ENCODE measurements at places on chromosomes 2 and 18.

DNA sequence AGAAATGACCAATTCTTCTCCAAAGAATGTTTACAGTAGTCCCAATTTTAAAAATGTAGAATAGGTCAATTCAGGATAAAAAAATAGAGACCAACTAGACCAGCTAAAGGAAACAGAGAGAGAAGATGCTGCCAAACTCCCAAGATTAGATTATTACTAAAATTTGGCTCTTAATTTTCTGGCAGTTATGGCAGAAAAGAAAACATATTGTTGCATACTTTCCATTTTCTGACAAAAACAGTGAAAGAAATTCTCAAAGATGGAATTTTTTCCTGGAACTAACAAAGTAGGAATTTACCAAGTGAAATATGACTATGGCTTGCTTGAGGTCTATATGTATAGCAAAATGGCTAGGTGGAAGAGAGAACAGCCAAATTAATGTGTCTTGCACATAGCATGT, 138.3 kb upstream of the STK17B start:
- DNase-seq, result no peak

DNA sequence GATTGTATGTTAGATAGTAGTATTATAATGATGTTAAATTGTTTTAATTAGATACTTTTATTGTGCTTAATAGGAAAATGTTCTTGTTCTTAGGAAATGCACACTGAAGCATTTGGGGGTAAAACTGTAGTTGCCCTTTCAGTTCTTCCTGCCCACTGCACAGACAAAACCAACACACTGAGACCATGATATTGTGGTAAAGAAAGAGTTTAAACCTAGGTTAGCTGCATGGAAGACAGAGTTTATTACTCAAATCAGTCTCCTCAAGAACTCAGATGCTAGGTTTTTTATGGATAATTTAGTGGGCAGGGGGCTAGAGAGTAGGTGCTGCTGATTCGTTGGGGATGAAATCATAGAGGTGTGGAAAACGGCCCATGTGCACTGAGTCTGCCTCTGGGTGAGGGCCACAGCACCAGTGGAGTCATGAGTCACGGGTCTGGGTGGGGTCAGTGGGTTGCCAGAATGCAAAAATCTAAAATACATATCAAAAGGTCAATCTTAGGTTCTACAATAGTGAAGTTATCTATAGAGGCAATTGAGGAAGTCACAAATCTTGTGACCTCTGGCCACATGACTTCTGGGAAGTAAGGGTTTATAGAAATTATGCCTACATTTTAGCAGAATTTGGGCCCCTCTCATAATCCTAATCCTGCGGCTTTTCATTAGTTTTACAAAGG, 283.4 kb upstream of the FBXO11 start:
- no peak for DNase-seq

DNA sequence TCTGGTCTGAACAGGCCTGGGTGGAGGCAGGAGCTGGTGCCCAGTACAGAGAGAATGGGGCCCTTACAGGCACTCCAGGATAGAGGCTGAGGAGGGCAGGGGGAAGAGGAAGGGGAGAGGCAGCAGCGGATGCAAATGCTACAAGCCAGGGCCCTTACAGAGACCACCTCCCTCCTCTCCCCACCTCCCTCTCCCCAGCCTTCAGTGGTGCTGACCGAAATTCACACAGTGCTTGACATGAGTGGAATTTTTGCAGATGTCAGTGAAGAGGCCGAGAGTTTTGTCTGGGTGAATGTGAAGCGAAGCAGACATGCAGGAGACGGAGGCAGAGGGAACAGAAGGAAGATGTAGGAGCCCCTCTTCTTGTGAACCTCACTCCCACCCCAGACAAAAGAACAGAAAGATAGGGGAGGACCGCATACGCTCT, 31.9 kb downstream of the CIB4 start:
- DNase-seq, result no peak

- DNase-seq, result no peak
Measured at GRCh38 chr2:70842401-70842800, 6.8 kb upstream of the CD207 start.

DNA sequence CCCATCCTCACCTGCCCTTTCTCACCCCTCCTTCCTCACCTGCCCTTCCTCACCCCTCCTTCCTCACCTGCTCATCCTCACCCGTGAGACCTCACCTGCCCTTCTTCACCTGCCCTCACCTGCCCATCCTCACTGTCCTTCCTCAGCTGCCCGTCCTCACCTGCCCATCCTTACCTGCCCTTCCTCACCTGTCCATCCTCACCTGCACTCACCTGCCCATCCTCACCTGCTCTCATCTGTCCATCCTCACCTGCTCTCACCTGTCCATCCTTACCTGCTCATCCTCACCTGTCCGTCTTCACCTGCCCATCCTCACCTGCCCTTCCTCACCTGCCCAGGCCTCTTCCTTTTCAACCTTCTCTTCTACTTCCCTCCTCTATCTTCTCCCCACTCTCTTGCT, 34.4 kb downstream of the KCNG2 start:
- no peak for DNase-seq

DNA sequence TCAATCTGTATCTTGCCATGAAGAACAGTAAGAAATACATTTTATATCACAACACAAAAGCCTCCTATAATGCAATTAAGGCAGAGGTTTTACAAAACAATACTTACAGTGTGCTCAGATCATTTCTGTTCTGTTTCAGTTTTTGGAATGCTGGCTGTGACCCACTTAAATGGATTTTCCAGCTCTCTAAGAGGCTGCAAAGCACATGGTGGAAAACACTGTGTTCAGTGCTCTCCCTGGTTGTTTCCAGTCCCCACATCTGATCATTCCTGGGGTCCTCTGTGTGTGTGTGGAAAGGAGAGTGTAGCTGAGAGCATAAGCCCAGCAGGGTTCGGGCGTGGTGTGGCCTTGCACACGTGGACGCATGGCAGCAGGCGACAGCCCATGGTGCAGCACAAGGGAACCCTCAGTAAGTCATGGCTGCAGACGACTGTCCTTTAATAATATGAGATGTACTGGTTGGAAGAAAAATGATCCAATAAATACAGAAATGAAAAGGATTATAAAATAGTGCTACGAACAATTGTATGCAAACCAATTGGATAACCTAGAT, 95.6 kb downstream of the FAM210A start:
- DNase-seq, result no peak

DNA sequence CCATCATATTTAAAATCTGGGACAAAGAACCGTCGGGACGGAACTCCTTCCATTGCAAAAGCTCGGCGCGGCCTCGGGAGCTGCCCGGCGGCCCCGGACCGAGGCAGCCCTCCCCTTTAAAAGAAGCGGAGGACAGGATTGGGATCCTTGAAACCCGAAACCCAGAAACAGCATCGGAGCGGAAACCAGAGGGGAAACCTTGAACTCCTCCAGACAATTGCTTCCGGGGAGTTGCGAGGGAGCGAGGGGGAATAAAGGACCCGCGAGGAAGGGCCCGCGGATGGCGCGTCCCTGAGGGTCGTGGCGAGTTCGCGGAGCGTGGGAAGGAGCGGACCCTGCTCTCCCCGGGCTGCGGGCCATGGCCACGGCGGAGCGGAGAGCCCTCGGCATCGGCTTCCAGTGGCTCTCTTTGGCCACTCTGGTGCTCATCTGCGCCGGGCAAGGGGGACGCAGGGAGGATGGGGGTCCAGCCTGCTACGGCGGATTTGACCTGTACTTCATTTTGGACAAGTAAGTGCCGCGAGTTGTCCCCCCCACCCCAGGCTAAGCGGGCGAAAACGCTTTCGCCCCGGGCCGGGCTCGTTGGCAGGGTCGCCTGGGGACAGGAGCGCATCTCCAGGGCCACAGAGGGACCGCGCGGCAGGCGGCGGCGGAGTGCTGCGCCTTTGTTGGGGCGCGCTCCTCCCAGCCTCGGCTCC, at the start of gene ANTXR1:
ANTXR1 (plus strand) TSS at position 38 of the 698 bp plus-strand sequence; CDS start at position 359, 321 bp downstream.
- DNase-seq, result peak; percentile 82

GRCh38 chr2:72576861-72577260, 249.0 kb downstream of the EXOC6B start:
- DNase-seq, result peak; percentile 70

GRCh38 chr2:16303761-16304160, 361.9 kb downstream of the CYRIA start:
- DNase-seq, result no peak

GRCh38 chr2:74419345-74419744, 2.1 kb downstream of the C2orf81 start:
- DNase-seq, result no peak

DNA sequence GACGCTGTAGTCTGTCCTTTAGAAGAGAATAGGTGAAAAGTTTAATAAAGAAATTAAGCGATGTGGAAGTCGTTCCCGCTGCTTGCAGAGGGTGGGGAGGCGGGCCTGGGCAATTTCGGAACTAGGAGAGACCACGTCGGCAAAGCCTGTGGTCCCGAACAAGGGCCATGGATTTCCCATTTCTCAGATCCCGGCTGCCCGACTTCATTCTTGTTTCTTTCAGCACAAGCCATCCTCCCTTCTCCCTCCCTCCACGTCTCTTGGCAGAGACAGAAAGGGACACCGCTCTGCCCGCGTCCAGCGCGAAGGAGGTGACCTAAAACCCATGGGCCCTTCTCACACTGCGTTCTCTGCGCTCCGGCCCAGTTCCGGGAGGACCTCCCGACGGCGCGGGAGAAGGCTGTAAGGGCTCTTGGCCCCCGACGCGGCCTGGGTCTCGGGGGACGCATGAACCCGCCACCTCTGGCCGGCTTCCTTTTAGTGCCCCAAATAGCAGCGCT, 2.2 kb upstream of the BCL2L11 start:
- DNase-seq, result no peak

GRCh38 chr2:127332335-127332734, 38.4 kb upstream of the ERCC3 start:
- DNase-seq, result no peak

DNA sequence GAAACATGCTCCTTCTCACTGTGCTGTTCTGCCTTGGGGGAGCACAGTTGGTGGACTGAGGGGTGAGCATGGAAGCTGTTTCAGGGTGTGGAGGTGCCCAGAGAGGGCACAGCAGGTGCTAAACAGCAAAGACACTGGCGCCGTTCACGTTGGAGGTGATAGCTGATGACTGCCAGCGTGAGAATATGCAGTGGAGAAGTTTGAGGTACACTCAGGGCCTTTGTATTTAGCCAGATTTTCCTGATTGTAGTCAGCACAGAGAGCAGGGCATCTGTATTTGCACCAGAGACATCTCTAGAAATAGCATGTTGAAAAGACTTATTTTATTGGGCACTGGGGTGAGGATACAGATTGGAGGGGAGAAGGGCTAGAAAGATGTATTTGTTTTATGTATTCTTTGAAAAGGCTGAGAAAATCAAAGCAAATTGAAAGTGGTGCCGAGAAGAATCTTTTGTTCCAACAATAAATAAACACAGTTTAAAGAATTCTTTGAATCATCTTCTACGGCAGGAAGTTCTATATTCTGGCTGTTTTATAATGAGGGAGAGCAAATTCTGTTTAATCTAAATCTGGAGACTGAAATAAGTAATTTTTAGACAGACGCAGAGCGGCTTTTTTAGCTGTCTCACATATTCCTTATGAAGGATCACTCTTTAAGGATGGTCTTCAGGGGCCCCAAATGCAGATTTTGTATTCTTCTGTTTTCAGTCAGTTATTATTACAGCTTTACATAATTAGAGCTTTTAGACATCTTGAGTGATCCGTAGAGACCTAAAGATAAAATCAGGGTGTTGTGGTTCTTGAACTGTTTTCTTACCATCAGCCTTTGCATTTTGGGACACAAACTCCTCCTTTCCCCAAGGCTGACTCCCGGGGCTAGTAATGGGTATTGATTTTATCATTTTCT, 7.1 kb downstream of the ZNF532 start:
- DNase-seq, result peak; percentile 15

- DNase-seq, result no peak
Measured at GRCh38 chr2:106138543-106139237, 55.4 kb downstream of the UXS1 start.

DNA sequence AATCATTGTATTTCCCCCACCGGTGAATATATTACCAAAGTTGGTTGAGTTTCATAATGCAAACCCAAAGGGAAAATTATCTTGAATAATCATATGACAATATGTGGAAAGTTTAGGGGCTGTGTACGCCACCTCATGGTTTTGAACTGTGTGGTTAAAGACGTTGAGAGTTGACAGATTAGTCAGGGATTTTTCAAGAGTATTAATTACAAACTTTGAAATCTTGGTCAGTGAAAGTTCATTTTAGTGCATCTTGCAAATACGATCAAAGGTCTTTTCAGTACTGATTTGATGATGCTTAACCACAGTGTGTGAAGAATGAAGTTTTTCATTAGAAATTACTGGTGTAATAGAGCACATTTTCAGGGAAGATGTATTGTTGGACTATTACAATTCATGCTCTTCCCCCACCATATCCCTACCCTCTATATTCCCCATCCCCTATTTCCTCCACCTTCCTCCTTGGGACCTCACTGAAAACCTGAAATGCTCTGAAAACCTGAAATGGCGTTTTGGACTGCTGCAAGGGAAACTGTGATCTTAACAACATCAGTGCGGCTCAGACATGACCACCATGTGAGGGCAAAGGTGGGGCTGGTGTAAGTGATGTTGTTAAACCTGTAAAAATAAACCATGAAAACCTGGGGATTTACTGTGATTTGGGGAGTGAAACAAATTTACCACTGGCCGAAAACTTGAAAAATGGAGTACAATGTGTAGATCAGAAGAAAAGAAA, 4.5 kb upstream of the BCL2L11 start:
- DNase-seq, result peak; percentile 11

DNA sequence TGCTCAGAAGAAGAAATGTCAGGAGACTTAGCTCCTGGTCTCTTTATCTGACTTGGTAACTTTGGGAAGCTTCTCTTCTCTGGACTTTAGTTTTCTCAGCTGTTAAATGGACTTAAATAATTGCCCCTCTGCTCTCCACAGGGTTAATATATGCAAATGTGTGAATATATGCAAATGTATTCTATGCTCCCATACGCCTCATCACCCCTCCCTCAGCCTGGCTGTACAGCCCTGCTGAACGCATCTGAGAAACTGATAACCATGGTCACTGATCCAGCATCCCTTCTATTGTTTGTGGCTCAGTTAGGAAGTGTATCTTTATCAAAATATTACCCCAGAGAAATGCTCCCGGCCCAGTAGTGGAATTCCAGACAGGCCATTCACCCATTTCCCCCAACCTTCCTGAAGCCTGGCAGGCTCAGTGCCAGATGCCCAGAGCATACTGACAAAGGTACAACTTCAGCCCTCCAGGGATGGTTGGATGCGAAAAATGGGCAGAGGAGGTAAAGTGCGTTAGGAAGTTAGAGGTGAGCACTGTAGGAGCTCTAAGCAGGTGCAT, 103.4 kb downstream of the DYSF start:
- DNase-seq, result no peak

DNA sequence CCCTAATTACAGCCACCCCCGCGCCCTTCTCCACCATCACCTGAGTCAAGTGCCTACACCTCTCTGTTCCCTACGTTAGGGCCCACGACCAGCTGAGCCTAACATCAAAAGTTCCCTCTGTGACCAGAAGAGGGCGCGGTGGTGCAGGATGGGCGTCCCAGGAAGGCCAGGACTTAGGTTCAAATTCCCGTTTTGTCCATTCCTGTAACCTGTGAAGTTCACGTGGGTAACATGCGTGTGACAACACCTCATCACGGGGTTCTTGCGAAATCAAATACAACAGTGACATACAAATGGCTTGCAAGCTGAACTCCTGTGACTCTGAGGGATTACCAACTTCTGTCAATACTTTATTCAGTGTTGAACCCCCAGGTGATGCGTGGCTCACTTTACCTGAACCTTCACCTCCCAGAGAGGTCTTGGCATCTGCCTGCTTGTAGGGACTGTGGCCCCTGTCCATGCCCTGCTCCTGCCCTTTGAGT, 207.9 kb downstream of the ARL4C start:
- DNase-seq, result peak; percentile 66

Measured in choroid plexus epithelial cell (primary cell).